Head of caudate nucleus (tissue), 42 donors: ENCODE measurements at places on chromosomes 2 and 18.

GRCh38 chr2:130335226-130335625 lies 7.5 kb upstream of the IMP4 start:
- no peak for DNase-seq

- no peak for DNase-seq
Observed at GRCh38 chr2:217256251-217256650, 396.4 kb upstream of the TNP1 start.

GRCh38 chr18:58895385-58895784 lies 30.7 kb downstream of the ZNF532 start:
- DNase-seq: no peak

DNA sequence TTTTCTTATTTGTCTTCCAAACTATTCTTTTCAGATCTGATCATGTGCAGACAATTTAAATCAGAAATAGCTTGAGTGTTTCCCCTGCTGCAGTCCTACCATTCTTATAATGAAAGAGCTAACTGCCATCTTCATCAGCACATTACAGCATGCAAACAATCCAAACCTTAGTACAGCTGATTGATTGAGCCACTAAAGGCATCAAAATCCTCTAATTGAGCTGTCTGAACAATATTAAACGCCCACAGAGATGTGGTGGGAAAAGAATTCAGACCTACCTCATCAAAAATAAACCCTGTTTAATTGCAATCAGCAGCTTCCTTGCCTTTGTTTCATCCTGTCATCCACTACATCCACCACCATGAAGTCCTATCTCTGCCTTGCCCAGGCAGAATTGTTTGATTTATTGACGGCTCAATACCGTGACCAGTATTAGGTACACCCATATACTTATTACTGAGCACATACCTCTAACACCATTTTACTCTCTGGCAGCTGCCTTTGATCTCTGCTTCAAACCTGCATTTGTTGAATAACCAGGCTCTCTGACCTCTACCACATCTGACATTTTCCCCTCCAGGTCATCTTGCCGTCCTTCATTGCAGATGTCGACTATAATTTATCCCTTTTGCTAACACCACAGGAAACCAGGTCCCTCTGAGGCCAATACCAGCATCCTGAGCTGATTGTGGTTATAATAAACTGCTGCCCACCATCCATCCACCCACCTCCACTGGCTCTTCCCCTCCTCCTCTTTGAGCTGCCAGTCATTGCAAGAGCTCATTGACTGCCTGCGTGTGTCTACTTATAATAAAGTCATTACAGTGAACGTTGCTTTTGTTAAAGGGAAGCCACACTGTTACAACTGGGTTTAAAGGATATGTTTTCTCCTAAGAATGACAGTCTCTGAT lies 78.5 kb downstream of the RBM43 start:
- DNase-seq: no peak

- DNase-seq: peak; percentile 34
Observed at GRCh38 chr2:64866797-64867196, 122.4 kb upstream of the SLC1A4 start.

DNA sequence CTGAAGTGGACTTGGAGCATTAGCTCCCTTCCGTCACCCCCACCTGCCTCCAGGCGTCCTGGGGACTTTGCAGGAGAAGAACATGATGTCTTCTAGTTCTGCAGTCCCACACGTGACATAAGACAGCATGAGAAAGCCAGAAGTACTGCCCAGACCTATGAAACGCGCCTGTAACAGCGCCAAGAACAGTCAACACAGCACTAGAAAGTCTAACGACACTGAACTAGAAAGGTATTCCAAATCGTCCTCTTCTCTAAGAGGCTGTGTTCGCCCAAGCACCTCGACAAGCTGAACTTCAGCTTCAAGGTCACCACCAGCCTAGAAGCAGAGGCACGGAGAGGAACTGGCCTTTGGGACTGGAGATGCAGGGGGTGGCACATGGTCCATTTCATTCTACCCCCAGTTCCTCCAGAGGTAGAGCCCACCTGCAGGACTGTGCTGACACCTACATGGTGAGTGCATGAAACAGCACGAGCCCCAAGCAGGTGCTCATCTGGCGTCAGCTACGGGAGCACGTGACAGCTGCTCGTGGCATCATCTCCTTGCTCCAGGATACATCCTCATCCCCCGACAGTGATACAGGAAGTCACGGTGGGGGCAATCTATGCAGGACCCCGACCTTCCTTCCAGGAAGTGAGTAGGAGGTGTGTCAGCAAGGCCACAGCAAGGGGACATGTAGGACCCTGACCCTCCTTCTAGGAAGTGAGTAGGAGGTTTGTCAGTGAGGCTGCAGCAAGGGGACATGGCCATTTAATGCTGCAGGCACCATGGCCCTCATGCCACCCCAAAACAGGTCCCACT lies 3.7 kb downstream of the HDAC4 start:
- DNase-seq: no peak

GRCh38 chr2:209547726-209548125 lies 123.9 kb downstream of the MAP2 start:
- no peak for DNase-seq

DNA sequence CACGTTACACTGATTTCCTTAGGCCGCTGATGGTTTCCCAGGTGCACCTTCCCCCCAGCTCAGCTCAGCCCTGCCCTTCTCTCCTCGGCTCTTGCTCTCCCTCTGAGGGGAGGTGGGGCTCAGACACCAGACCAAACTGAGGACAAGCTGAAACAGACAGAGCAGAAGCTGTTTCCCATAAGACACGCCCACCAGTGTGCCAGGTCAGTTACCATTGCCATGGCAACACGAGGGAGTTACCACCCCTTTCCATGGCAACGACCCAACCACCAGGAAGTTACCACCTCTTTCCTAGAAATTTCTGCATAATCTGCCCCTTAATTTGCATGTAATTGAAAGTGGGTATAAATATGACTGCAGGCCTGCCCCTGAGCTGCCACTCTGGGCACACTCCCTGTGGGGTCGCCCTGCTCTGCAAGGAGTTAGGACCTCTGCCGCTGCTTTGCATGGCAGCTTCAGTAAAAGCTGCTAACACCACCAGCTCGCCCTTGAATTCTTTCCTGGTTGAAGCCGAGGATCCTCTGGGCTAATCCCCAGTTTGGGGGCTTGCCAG lies 120.9 kb upstream of the SMIM21 start:
- DNase-seq: no peak

GRCh38 chr2:12127638-12128037 lies 381.2 kb downstream of the LPIN1 start:
- no peak for DNase-seq

- no peak for DNase-seq
Observed at GRCh38 chr2:78120275-78120674, 598.1 kb upstream of the LRRTM4 start.

GRCh38 chr2:16570516-16570915 lies 95.1 kb downstream of the CYRIA start:
- DNase-seq: no peak

- no peak for DNase-seq
Observed at GRCh38 chr2:99336804-99337112, 431 bp upstream of the EIF5B start.

GRCh38 chr18:13570856-13571495 lies 155.4 kb downstream of the FAM210A start:
- DNase-seq: no peak
